ENCODE measurements at places on chromosomes 12 and 14.

DNA sequence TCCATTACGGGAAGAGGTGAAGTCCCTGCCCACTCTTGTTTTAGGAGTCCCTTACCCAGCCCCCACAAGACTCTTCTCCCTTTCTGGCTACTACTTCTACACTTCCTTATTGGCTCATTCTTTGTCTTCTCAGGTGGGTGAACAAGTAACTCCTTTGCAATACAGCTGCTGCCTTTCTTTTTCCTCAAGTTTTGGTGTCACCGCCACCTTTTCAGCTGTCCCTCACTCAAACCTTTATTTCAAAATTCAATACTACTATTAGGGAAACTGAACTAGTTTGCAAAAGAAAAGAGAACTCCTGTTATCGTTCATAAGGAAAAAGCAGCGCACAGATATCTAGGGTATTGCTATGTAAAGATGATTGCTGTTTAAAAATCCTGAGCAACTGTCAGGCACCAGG, 6.1 kb downstream of the RSRC2 start:
- DNase-seq, result no peak

GRCh38 chr12:116171549-116171948, 105.9 kb downstream of the MED13L start:
- DNase-seq, result no peak

- no peak for DNase-seq
Measured at GRCh38 chr12:79563021-79563740, 127.6 kb downstream of the PAWR start.

- DNase-seq, result no peak
Measured at GRCh38 chr12:22978962-22979361, 354.0 kb downstream of the ETNK1 start.

GRCh38 chr12:110343114-110343513, 60.4 kb downstream of the ANAPC7 start:
- no peak for DNase-seq

DNA sequence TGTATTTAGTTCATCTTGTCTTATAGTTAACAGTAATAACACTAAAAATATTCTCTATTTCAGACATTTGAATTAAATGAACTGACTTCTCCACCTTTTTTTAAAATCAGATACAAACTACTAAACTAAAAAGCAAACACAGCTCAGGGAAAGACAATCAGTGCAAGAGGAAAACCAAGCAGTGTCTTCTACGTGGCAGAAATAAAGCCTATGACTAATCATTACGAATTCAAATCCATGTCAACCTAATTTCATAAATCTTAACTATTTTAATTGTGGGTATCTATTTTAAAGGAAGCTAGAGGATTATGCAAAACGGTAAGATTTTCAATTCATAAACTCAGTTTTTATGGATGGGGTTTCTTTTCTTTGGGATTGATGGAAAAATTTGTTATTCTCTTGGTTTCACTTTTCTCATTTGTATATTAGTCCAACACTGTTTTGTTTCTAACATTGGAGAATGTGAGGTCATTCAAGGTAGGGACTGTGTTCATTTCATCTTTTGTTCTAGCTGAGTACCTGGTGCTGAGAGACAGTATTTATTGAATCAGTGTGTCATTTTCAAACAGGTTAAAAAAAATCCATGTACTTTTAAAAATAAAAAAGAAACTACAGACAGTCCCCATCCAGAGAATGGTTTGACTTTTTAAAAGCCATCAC, 12.8 kb upstream of the PALS1 start:
- no peak for DNase-seq

All from NCI-H1930 (cell line).